ENCODE measurements at places on chromosomes 7 and 10.

- H3K27ac ChIP-seq: no peak overlapping the region
- H3K4me1 ChIP-seq: peaks cover 13% of the 10 kb centered on the region
- no peak overlapping the region for H3K4me3 ChIP-seq
- no peaks in the 10 kb centered on the region for H3K27me3 ChIP-seq
Observed at GRCh38 chr7:150994141-150994837, 3.5 kb downstream of the NOS3 start.

GRCh38 chr7:107319724-107320228 lies 150.1 kb upstream of the GPR22 start:
- no peaks in the 10 kb centered on the region for H3K4me1 ChIP-seq
- no peaks in the 10 kb centered on the region for H3K27me3 ChIP-seq
- H3K36me3 ChIP-seq: no peaks in the 10 kb centered on the region
- no peak overlapping the region for H3K4me3 ChIP-seq
- DNase-seq: no peak

GRCh38 chr10:63666836-63667383 lies 145.7 kb downstream of the REEP3 start:
- H3K27ac ChIP-seq: no peak overlapping the region
- DNase-seq: no peak
- H3K4me3 ChIP-seq: no peak overlapping the region
- H3K4me1 ChIP-seq: peaks cover 10% of the 10 kb centered on the region

GRCh38 chr7:88576720-88577119 lies 182.8 kb upstream of the ZNF804B start:
- H3K27ac ChIP-seq: no peak overlapping the region
- no peaks in the 10 kb centered on the region for H3K36me3 ChIP-seq
- DNase-seq: no peak
- H3K4me3 ChIP-seq: no peak overlapping the region

- no peak overlapping the region for H3K27ac ChIP-seq
- H3K4me1 ChIP-seq: no peaks in the 10 kb centered on the region
- H3K4me3 ChIP-seq: no peak overlapping the region
Observed at GRCh38 chr7:41475801-41476459, 227.0 kb downstream of the INHBA start.
